ENCODE measurements at places on chromosomes 1 and 21. TPM values are rescaled to one million over a fixed set of nuclear protein-coding genes. Genes with fewer than 3 reads are reported as not detected.
A peak's percentile ranks its signal among the peaks of the same experiment; 100 is the strongest.

Gene BARHL2
- total RNA-seq: not detected

Gene AMY1C
- total RNA-seq: not detected

Gene COL24A1
- total RNA-seq: not detected

GRCh38 chr1:107649023-107649422 is 316.0 kb downstream of the VAV3 start:
- ATAC-seq: peak; percentile 61

DNA sequence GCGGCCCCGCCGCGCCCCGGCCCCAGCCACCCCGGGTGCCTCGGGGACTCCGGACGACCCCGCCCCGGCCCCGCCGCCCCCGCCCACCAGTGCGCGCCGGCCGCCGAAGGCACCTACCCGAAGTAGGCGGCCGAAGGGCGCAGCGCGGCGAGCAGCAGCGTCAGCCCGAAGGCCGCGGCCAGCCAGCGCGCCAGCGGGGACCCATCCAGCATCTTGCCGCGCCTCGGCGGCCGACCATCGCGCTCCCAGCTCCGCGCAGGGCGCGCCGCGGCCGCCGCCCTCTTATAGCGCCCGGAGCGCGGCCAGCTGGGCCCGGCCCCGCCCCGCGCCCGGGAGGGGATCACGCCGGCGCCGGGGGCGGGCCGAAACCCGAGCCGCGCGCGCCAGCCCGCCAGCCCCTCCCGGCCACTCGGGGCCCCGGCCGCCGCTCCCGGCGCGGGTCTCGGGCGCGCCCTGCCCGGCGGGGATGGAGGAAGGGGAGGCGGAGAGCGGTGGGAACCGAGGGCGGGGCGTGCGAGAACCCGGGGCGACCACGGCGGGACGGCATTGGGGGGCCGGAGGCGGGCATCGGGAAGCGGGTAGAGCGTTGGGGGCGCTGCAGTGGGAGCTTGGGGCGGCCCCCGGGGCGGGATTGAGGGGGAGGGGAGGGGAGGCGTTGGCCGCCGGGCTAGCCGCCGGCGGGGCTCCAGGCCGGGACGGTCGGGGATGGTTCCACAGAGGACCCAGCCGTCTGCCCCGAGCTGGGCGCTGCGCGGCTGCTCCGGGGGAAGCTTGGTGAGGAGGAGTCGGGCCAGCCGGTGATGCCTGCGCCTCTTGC is at the start of gene WNT9A:
TSS of gene WNT9A (minus strand) at position 257 of the 817 bp plus-strand sequence. CDS start at position 212, 45 bp downstream.
- ATAC-seq: peak; percentile 26

Gene ZFP69B
- total RNA-seq: 1.6 TPM

- no peak for ATAC-seq
Measured at GRCh38 chr1:23645338-23645737, 46.3 kb upstream of the RPL11 start.

Gene SPATA21
- not detected for total RNA-seq

DNA sequence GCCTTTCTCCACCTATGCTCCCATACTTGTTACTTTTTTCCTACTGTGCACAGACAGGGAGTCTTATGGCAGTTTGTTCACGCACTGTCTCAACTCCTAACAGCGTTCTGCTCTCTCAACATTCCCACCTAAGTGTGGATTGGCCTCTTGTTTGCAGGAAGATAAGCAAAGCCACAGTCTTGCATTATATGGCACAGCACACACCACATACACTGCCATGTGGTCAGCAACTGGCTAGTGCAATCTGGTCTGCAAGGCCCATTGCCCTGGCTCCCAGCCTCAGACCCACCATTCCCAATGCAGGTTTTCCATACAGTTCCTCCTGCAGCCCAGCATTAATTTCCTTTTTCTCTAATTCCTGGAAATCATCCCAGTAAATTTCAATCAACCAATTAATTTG is 38.3 kb upstream of the LAMC2 start:
- no peak for ATAC-seq

DNA sequence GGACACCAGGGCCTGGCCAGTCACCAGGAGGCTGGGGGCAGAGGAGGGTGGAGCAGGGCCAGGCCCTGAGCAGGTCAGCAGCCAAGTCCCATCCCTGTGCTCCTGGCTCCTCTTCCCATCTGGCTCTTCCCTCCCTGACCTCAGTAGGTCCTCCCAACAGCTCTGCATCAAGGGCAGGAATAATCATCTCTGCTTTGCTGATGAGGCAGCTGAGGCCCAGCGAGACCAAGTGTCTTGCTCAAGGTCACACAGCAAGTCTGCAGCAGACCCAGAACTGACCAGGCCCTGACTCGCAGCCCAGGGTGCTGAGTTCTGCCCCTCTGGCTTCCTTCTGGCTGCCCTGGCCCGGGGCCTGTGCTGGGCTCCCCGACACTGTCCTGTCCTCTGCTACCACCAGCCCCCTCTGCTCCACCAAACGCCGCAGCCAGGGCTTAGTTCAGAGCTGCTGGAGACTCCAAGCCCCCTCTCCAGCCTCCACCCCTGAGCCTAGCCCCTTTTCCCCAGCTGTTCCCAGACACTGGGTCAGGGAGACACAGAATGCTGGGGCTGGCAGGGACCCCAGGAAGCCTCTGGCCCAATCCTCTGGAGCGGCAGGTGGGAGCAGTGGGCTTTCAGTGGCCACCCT is 224.9 kb downstream of the PTPRU start:
- no peak for ATAC-seq

DNA sequence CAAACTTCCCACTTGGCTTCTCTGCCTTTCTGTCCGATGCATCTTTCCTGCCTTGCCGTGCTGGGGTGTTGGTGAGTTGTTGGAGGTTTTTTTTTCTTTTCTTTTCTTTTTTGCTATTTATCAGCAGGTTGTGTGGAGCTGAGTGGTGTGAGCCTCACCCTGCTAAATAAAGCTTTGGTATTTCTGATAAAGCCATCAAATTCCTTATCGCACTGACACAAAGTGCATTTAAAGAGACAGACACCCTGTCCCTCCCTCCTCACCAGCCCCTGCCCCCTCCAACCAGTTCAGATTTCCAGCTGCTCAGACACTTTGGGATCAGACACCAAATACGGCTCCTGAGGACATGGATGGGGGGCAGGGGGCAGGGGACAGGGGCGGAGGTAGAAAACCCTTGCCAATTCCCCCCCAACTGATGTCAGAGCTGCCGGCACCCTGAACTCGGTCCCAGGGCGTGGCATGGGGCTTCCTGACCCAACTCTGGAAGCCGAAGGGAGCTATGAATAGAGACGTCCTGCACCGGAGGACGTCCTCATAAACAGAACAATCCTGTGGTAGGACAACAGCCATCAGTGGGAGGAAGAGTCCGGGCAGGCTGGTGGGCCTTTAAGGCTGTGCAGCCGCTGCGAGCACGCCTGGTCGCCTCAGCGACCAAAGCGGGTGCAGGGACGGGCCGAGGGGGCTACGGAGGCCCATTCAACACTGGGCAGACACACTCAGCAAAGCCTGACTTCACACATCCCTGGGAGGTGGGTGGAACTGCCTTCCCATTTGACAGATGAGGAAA is 79.0 kb downstream of the CASZ1 start:
- no peak for ATAC-seq

DNA sequence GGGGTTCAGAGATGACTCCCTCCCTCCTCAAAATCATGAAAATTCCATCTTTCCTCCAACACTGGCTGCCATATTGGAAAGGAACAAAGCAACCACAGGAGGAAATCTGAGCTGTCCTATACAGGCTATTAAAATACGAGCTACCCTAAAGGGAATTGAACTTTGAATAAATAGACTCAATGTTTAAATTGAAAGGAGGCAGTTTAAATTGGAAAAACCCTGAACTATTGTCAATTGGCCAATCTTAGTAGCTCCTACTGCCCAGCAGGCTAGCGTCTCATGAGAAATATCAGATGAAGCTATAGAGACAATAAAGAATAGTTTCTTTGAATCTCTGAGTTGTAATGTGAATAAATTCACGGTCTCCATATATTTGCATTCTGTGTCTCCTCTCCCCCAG is 85.4 kb upstream of the KCNE2 start:
- ATAC-seq: no peak

Gene EPHB2
- 2.2 TPM for total RNA-seq

Measured in esophagus mucosa (tissue), 1 donor.